Activated CD8-positive, alpha-beta memory T cell treated with anti-CD3 and anti-CD28 coated beads for 1 hour (primary cell): ENCODE measurements at places on chromosomes 5 and 9.

DNA sequence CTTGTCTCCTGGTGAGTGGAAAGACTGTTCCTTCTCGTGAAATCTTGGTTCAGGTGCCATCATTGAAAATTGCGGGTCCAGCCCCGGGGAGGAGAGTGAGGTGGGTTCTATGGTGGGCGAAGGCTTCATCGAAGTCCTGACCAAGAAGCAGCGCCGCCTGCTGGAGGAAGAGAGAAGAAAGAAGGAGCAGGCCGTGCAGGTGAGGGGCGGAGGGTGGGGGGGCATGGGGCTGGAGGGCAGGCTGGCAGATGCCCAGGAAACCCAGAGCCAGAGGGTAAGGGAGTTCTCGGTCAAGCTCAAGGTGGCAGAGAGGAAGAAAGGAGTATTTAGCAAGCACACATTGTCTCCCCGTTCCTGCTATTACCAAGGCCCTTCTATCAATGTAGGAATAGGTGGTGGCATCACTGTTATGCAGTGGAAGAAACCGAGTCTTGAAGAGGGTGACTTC is 24.3 kb upstream of the POMT1 start:
- DNase-seq = peak; percentile 52

GRCh38 chr5:80481019-80481893 is 6.6 kb upstream of the FAM151B start:
- no peak for DNase-seq

- no peak for DNase-seq
These were observed 58.1 kb upstream of the SPTLC1 start for GRCh38 chr9:92173318-92173717.

- no peak for DNase-seq
These were observed 43.5 kb downstream of the MTX3 start for GRCh38 chr5:79947567-79947966.

- no peak for DNase-seq
These were observed 45.7 kb upstream of the FAM170A start for GRCh38 chr5:119583684-119584083.

DNA sequence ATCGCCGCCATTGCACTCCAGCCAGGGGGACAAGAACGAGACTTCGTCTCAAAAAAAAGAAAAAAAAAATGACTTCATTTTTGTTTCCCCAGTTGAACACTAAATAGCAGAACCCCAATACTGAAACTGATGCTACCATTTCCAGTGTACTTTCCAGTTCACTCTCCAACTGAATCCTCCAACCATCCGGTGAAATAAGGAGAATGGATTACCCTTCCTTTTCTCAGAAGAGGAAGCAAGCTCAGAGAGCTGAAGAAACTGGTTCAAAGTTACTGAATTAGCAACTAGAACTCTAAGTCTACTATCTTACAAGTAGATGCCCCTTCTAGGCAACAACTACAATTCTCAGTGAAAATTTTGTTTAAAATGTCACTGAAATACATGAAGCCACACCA is 3.9 kb downstream of the FAM13B start:
- no peak for DNase-seq

GRCh38 chr5:107389130-107389774 is 281.5 kb downstream of the EFNA5 start:
- DNase-seq = no peak

DNA sequence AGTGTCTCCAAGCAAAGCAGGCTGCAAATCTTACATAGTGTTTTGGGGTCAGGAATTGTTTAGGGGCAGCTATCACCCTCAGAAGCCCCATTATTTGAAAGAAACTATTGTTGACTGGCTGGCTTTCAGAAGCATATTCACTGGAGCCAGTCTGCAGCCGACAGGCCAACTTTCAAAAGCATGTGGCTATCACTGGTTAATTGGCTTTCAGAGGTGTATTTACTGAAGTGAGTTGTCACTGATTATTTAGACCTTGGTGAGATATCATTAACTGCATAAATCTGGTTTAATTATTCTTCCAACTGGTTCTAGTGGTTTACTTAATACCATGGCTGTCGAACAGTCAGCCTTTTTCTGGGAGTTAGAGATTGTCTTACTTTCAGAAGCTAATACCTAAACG is 247.0 kb downstream of the CWC27 start:
- DNase-seq = no peak
